Fibroblast of lung (primary cell): ENCODE measurements at places on chromosomes 7 and 10.

DNA sequence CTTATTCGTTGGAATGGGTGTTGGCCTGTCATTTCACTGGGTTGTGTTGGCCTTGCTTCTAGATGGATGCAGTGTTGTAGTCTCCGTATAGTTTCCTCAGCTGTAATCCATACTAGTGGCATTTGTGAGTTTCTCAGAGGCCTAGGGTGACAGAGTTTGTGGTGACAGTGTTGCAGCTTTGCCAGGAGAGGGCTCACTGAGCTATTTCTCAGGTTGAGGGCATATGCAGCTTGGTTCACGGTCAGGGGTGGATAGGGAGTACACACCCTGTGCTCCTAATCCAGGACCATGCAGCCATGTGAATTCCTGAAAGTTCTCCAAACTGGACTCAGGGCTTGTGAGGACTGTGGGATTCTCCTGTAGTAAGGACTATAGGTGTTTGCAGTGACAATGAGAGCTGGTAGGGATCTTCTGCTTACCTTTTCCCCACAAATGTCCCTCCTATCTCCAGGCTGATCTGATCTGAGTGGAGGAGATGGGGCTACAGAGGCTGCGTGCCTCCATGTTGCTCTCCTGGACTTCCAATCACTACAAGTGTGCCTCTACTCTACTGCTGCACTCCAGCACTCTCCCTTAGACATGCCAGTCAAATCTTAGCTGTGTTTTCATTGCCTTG lies 229.0 kb downstream of the STK31 start:
- DNase-seq, result peak; percentile 20

- DNase-seq, result no peak
These were observed 34.5 kb downstream of the LYZL1 start for GRCh38 chr10:29323367-29323766.

GRCh38 chr7:42550706-42551470 lies 313.9 kb upstream of the GLI3 start:
- no peak for DNase-seq

DNA sequence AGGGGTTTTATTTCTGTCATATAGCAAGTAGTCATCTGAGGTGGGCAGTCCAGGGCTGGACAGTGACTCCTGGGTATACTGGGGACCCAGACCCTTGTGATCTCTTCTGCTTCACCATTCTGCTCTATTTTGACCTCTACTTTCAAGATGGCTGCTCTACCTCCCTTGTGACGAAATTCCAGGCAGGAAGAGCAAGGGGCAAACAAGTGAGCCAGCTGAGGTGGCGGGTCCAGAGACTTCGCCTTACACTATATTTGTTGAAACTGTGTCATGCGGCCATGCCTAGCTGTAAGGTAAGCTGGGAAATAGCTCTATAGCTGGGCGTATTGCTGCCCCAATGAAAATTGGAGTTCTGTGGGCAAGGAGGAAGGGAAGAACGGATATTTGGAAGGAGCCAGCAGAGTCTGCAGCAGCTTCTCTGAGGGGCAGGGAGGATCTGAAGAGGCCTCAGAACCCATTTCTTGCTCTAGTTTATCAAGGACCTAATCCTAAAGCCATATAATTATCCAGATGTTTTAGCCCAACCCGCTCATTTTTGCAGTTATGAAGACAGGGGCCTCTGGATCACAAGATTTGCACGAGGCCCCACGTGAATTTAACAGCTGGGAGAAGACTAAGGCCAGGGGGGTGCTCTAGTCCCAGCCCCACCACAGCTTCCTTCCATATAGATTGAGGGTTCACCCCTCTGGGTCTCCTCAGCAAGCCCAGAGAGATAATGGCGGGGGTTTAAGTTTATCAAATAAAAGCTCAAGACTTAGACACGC lies 7.7 kb upstream of the CPA1 start:
- peak; percentile 46 for DNase-seq

DNA sequence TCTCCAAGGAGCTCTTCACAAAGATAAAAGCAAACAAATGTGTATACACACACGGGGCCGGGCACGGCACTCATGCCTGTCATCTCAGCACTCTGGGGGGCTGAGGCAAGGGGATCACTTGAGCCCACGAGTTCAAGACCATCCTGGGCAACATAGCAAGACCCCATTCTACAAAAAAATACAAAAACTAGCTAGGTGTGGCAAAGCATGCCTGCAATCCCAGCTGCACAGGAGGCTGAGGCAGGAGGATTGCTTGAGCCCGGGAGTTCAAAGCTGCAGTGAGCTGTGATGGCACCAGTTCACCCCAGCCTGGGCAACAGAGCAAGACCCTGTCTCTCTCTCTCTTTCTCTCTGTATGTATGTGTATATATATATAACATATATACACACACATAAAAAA lies 22.3 kb downstream of the TTYH3 start:
- no peak for DNase-seq

- DNase-seq, result peak; percentile 76
These were observed 93.5 kb downstream of the PCGF5 start for GRCh38 chr10:91313796-91314485.

DNA sequence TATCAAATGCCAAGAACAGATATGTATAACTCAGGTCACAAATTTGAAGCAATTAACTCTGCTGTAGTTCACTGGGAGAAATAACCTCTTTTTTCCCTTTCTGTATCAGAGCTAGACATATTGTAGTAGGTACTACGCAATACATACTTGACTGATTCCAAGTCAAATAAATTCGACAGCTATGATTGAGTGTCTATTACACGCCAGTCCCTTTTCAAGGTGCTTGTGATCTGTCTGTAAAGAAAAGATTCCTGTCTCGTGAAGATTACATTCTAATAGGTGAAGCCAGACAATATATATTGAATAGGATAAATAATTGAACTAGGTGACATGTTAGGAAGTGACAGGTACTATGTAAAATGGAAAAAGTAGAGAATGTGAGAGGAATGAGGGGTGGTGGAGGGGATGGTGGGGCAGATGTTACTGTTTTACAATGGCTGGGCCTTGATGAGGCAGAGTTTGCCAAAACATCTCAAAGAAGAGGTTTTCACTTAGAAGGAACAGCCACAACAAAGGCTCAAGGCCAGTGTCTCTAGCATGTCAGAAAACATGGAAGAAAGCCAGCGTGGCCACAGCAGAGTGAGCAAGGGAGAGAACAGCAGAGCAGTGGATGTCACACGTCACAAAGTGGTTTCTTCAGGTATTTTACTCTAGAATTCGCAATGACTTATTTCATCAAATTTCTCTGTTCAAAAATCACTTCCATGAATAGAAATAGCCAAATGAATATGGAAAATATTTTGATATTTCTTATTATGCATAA lies 282.6 kb upstream of the CACNA2D1 start:
- DNase-seq, result peak; percentile 17

GRCh38 chr10:72116372-72116771 lies 28.0 kb upstream of the SPOCK2 start:
- no peak for DNase-seq

- no peak for DNase-seq
These were observed 45.3 kb downstream of the CYP17A1 start for GRCh38 chr10:102791754-102792395.

- no peak for DNase-seq
These were observed 70.8 kb downstream of the CUL2 start for GRCh38 chr10:35019041-35020024.

DNA sequence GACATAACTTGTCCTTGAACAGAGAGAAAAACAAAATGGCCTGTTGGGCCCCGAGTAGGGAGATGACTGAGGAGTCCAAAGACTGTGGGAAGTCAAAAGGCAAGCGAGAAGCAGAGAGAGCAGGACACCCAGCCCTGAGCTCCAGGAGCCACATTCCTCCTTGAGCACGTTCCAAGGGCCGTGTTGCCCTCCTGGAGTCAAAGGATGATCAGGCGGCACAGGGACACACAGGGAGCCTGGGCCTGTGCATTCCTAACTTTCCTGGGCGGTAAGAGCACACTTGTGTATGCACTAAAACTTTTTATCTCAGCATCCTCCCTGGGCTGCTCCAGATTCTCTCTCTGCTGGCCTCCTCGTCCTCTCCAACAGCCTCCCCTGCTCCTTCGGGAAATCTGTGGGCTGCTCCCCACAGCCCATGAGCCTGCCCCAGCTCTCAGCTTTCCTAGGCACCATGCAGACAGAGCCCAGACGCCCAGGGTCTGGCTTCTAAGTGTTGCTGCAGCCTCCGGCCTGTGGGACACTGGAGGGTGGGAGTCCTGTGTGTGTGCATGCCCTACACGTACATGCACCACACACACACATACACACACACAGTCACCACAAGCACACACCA lies 281.8 kb downstream of the POU6F2 start:
- DNase-seq, result no peak

GRCh38 chr10:29600067-29600466 lies 34.7 kb downstream of the SVIL start:
- DNase-seq, result peak; percentile 76

DNA sequence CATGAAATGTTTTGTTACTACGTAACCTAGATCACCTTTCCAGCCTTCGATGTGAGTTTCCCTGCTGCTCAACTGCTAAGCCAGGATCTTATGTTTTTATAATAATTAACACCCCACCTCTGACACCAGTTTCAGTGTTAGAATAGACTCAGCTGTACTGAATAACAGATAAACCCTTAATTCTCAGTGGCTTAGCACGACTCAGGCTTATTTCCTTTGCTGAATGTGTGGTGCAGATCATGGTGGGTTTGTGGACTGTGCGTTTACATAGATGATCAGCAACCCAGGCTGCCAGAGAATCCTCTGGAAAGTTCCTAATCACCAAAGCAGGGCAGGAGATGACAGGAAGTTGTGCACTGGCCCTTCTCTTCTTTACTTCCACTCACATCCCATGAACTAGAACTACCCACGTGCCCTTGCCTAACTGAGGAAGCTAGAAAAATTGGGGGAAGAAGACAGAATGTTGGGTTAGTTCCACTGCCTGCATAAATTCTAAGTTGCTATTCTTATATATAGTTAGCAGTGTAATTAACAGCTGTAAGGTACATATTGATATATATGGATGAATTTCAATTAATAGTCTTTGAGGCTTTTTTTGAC lies 111.8 kb downstream of the MAPK8 start:
- no peak for DNase-seq

- peak; percentile 69 for DNase-seq
These were observed 227.3 kb downstream of the TWIST1 start for GRCh38 chr7:18890134-18890533.

GRCh38 chr10:6038071-6038631 lies 24.0 kb downstream of the IL2RA start:
- DNase-seq, result no peak

GRCh38 chr10:30973737-30974136 lies 57.9 kb downstream of the ZNF438 start:
- DNase-seq, result no peak

DNA sequence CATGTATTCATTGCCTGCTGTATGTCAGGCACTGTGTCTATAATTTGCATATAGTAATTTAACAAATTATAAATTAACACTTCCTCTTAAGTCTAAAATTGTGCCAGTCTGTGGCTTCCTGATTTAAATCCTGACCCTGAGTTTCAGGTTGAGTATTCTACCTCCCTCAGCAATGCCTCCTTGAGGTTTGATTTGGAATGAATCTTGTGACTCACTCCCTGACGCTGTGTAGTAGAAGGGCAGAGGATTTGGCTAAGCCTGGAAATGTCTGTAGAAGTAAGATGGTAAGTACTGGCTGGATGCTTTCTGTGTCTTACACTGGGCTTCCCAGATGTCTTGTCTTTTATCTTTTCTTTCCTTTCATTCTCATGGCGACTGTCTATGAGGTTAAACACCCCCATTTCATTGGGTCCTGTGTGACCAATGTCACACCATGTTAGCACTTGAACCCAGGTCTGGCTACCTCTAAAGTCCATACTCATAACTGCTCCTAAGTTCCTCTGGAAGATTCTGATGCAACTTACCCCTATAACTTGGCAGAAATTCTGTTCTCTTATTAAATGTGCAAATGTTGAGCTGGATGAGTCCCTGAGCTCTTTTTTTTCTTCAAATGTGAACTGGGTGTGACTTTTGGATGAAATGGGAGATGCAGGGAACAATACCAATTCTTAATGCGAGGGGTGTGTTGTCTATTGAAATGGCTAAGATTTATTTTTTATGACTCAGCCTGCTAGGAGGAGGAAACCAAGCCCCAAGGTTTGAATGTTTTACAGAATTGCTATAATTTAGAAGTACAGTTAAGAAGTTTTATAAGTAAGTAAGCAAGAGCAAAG lies 48.5 kb downstream of the PLCE1 start:
- DNase-seq, result peak; percentile 75

DNA sequence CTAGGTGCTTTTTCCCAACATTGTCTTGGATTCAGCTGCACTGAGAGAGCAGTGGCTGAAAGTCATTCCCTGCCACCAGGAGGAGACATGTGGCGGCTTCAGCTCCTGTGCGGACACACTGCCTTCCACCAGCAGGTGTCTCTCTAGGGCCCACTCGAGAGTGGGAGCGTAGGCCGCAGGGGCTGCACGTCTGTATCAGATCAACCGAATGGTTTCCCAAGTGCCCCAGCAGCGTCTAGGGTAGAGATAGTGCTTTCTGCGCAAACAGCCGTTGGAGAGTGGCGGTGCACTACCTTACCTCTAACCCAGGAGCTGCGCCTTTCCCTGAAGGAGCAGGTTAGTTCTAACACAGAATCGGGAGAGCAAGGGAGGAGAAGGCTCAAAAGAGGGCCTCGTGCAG lies 31.7 kb downstream of the PAPOLB start:
- peak; percentile 48 for DNase-seq

DNA sequence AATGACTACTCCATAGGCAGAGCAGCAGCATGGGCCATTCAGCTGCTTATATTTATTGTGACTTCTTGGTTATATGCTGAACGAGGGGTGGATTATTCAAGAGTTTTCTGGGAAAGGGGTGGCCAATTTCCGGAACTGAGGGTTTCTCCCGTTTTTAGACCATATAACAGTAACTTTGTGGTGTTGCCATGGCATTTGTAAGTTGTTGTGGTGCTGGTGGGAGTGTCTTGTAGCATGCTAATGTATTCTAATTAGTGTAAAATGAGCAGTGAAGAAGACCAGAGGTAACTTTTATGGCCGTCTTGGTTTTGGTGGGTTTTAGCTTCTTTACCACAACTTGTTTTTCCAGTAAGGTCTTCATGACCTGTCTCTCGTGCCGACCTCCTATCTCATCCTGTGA lies 139.6 kb downstream of the KLF6 start:
- no peak for DNase-seq

GRCh38 chr10:100872034-100872791 lies 40.5 kb upstream of the SLF2 start:
- peak; percentile 34 for DNase-seq

DNA sequence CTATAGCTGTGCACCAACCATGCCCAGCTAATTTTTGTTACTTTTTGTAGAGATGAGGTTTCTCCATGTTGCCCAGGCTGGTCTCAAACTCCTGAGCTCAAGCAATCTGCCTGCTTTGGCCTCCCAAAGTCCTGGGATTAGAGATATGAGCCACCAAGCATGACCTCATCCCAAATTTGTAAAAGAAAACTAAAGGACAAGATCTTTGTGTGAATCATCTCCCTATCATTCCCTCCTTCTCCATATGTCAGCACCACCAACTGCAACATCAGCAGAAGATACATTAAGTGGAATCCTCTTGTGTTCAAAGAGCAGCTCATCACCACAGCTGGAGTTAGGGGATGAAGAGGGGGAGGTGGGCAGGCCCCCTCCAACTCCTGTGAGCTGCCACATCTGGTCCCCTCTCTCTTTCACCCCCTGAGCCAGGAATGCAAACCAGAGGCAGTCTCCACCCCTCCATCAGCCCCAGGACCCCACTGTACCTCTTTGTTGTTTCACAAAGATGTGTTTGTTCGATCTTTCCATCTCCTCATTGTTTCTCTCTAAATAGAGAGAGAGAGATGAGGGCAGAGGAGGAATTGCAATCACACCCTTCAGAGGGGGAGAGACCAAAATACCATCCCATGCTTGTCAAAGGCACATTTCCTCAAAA lies 47.3 kb upstream of the PIP4K2A start:
- DNase-seq, result no peak
